Mesangial cell (primary cell): ENCODE measurements at places on chromosomes 2 and 18. TPM values are rescaled to one million over a fixed set of nuclear protein-coding genes. Genes with fewer than 3 reads are reported as not detected.

Gene SCN2A
- under 0.01 and 0.89 TPM in 2 replicates for total RNA-seq

Gene TMEM169
- total RNA-seq = 1.6 and 7.0 TPM in 2 replicates

Gene GALR1
- total RNA-seq = not detected in 2 replicates

Gene UGT1A7
- not detected in 2 replicates for total RNA-seq

Gene DOK6
- total RNA-seq = 0.16 and 5.2 TPM in 2 replicates
